ENCODE measurements at places on chromosomes 6 and 20.
A peak's percentile ranks its signal among the peaks of the same experiment; 100 is the strongest.

- no peak for DNase-seq
Observed at GRCh38 chr6:136524936-136525413, 25.2 kb downstream of the MAP7 start.

- DNase-seq = no peak
Observed at GRCh38 chr20:31717478-31718201, 5.0 kb downstream of the BCL2L1 start.

DNA sequence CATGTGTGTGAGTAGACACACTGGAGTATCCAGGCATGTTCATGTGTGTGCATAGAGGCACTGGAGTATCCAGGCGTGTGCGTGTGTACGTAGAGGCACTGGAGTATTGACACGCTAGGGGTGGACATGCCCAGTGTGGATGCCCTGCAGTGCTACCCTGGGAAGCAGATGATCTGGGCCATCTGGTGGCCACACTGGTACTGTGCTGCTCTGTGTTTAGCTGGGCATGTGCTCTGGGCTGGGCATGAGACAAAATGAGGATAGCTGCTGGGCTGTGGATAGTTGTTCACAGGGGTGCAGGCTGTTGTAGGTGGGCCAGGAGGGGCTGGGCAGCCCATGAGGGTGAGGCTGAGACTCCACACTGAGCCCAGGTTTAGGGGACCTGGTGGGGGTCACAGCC lies 24.0 kb upstream of the NPBWR2 start:
- DNase-seq = no peak

GRCh38 chr6:160248538-160248937 lies 10.1 kb downstream of the SLC22A2 start:
- DNase-seq = no peak

DNA sequence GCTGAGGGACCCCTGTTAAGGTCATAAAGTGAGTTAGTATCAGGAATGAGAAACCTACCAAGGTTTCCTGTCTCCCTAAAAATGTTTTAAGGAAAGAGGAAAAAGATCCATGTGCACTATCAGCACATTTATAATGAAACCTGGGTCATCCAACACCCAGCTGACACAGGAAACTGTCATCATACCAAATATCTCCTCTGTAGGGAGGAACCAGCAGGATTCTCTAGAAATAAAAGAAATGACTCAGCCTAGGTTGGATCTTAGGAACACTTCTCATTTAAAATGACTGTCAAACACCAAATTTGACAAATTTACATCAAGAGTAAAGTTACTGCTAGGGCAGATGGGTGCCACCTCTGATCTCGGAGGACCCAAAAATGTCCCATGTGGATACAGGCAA lies 21.7 kb downstream of the GFOD1 start:
- DNase-seq = no peak

- DNase-seq = no peak
Observed at GRCh38 chr20:1900321-1900801, 5.2 kb downstream of the SIRPA start.

DNA sequence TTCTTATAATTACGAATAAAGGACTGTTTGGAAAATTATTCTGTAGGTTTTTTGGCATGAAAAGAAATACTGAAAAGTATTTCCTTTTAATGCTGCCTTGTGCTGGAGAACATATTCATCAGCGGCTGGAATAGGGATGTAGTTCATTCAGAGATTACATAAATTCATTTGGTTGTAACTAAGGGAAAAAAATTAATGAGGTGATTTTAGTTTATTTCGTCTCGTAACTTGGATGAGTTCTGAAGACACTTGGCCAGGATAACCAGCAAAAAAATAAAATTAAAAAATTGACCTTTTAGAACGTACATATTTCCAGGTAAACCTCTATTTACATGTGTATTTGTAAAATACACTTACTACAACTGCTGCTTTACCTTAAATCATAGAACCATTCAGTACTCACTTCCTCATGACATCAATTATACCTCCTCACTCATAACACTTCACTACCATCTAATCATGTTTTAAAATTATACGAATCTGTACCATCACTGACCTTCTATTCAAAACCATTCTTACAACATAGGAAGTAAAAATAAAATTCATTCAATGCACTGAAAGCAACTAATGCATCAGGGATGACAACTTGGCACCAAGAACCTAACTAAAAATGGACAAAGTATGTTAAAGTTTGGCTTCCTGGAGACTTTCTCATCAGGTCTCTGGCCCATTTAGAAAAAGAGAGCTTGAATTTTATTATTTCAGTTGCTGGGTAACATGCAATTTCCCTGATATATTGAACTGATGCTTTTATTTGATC lies 17.2 kb downstream of the KLHL31 start:
- no peak for DNase-seq

DNA sequence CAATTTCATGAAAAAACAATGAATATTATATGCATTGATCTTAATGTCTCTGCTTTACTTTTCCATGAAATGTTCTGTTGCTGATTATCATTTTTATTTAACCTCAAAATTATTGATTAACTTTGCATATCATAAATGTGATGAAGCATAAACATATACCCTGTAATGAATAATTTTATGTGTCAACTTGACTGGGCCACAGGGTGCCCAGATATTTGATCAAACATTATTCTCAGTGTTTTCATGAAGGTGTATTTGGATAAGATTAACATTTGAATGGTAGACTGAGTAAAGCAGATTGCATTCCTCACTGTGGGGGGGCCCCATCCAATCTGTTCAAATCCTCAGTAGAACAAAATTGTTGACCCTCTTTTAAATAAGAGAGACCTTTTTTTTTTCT lies 265.2 kb downstream of the CENPW start:
- no peak for DNase-seq

GRCh38 chr6:36746251-36746650 lies 48.6 kb downstream of the RAB44 start:
- no peak for DNase-seq

GRCh38 chr20:16455324-16455723 lies 117.9 kb downstream of the KIF16B start:
- DNase-seq = no peak

DNA sequence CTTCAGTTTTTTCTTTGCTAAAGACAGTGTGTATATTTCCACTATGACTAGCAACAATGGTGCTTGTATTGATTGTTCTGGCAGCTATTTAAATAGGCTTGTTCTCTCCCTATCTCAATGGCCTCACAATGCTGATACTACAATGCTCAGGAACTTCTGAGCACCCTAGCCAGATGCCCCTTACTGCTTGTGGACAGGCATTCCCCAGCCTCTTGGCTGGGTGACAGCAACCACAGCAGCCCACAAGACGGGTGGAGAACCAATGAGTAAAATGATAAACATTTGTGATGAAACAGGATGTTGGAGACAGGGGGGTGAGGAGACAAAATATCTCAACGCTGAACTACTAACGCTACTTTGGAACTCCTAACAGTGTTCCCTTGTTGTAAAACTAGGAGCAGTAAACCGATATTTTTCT lies 42.3 kb downstream of the HIVEP2 start:
- peak; percentile 67 for DNase-seq

DNA sequence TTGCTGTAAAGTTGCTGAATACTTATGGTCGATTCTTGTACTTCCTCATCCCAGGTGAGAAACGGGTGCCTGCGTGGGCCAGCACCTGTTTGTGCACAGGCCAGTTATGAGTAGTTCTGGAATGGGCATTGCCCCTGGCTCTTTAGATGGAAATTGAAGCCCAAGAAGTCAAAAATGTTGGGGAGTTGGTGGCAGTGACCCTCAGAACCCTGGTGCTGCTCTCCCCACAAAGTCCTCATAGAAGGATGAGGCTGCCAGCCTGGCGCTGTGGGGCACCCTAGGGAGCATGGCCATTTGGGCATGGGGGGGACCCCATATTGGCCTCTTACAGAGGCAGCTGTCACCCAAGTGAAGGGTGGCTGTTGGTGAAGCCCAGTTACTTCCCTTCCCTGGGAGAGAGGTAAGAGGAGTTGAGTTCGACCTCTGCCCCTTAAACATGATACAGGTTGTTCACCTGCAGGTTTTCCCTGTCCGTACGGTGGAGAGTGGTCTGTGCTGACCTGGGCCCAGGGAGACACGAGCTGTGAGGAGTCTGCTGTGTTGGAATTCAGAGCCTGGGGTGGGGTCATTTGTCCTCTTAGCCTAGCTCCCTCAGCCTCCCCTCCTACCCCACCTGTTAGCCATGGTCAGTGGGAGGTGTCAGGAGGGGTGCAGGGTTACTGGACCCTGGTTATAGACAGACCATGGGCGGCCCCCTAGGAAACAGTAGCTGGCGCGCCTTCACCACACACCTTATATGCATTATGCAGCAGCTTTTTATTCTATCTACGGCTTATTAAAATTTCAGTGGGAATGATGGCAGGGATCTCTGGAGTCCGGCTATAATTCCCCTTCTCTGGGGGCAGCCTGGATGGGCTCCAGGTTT lies 4.9 kb downstream of the HMGA1 start:
- no peak for DNase-seq

GRCh38 chr20:54168961-54169862 lies 4.6 kb downstream of the CYP24A1 start:
- DNase-seq = no peak

DNA sequence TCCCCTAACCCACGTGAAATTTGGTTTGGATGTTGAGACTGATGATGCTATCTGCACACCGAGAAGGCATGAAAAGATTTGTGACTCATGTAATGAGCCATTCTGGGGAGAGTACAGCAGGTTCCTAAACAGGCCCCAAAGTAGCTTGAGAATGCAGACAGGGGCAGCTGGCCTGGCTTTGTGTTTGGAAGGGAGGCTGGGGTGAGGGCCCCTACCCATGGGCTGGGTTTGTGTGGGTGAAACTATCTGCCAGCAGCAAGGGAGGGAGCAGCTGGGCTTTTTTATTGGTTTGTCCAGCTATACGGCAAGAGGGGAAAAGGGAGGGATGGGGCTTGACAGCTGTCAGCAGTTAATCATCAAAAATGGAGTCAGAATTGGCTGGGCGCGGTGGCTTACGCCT lies 87.0 kb upstream of the RNF24 start:
- no peak for DNase-seq

DNA sequence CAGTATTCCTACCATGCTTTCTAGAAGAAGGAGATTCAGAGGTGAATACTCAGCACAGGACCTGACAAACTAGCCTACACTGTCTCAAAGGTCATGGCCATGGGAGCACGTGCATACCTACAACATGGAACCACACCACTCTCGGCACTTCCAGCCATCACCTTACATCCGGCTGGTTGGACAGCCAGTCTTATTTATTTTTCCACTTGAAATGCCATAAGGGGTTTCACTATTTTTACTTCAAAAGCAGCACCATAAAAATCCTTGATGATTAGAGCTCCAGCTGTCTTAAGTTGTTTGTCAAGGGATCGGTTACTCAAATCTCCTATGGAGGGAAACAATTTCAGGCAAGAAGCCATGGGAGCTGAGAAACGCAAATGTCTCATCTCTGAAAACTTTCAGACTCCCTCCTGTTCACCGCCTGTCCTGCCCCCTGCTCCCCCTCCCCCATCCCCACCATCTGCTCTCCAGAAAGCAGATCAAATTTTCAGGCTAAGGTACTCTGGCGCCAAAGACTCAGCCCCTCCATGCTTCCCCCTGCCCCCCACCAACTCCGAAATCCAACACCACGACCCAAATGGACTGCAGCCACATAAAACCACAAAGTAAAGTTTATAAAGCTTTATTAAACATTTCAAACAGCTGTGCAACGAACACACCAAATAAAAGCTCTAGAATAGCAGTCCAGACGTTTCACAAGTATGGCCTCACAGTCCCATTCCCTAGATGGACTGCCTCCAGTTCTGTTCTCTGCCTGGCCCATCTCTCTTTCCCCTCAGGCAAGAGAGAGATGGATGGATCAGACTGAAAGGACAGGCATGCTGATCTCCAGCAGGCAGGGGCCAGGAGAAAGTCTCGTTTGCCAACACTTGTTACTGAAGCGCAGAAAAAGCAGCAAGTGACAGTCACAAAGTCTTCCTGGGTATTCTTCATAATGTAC lies 4.0 kb upstream of the NNAT start:
- peak; percentile 96 for DNase-seq

GRCh38 chr6:21596145-21596948 lies 2.8 kb downstream of the SOX4 start:
- DNase-seq = peak; percentile 74

GRCh38 chr20:20215976-20216727 lies 151.8 kb upstream of the INSM1 start:
- DNase-seq = no peak

- DNase-seq = no peak
Observed at GRCh38 chr20:47859278-47859677, 74.0 kb upstream of the SULF2 start.

GRCh38 chr6:31586008-31586407 lies at the start of gene LST1:
LST1 (plus strand) TSS chr6:31586277; CDS start chr6:31587300, 1,023 bp downstream.
- DNase-seq = no peak

DNA sequence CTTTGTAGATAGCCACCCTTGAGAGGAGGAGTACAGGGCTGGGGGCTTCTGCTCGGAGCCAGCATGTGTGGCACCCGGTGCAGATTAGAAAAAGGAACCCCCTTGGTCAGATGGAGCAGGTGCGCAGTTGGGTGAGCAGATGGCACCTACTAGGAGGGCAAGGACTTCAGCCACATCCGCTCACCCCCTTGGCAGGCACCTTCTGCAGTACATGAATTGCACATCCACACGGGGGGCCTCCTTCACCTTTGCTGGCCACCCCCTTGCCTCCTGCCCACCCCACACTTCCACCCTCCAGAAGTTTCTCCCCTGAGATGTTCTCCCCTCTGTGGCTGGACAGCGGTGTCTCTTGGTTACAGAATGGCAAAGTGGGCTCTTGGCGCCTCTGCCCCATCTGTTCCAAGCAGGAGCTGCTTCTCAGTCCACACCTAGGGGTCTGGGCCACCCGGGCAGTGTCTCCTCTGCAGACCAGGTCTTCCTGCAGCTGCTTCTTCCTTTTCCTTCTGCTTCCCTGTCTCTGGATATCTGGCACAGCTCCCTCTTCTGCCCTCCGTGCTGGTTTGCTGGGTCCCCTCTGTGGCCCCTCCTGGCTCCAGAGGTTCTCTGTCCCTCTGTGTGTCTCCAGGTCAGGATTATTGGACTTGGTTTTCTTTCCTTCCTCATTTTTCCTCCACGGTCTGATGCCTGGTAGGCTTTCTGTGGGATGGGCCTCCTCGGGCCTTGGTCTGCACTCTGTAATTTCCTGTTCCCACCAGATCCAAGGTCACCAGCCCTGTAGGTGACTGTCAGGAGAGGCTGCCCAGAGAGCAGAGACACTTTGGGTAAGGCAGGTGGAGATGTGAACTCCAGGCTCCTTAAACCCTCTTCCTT lies 4.1 kb downstream of the MDFI start:
- no peak for DNase-seq

DNA sequence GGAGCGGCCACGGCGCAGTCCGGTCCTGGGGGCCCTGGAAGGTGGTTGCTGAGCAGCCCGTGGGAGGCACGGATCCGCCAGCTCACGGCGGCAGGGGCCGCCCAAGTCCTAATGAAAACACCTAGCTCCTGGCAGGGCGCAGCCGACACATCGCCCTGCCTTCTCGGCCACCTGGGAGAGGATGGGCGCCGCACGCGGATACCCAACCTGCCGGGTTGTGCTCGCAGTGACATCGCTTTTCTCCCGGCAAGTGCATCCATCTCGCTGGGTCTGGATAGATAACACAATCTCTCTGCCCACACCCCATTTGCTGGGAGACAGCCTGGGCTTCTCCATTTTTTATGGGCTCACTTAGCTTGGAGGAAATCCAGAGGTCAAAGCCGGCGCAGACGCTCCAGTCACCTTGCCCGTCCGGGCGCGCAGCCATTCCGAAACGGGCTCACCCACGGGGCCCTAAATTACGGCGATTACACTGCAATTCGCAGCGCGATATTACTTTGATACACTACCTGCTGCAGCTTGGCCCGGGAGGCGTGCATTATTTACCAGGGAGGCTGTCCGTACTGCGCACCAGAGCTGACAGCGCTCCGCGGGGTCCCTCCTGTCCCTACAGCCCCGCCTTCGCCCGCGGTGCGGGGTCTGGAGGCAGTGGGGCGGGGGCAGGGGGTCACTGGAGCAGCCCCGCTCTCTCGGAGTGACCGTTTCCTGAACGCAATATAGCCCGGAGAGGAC lies 36.2 kb upstream of the CCDC167 start:
- DNase-seq = peak; percentile 70

- no peak for DNase-seq
Observed at GRCh38 chr6:55227862-55228261, 53.5 kb downstream of the HCRTR2 start.

Data from DMS79 treated with DMSO at 0.1 percent for 48 hours (cell line).